ENCODE measurements at places on chromosomes 4 and X. TPM values are rescaled to one million over a fixed set of nuclear protein-coding genes. Genes with fewer than 3 reads are reported as not detected.

Gene GLRA2
- total RNA-seq, result not detected

Gene NAA11
- not detected for total RNA-seq

Gene TMEM271
- not detected for total RNA-seq

Gene GC
- not detected for total RNA-seq

Gene PNMA3
- not detected for total RNA-seq

Gene ADH1A
- not detected for total RNA-seq

Gene HSFX1
- total RNA-seq, result 0.25 TPM

Gene ELK1
- 46.6 TPM for total RNA-seq

Gene SHROOM2
- 0.22 TPM for total RNA-seq

Gene ACSL4
- 68.2 TPM for total RNA-seq

Gene S100G
- not detected for total RNA-seq

Gene CLDN22
- total RNA-seq, result not detected

Gene MAGEA12
- not detected for total RNA-seq

Gene MAGEB3
- not detected for total RNA-seq

Gene GPC4
- 1.9 TPM for total RNA-seq

Gene SSX4
- total RNA-seq, result not detected

Gene C4orf36
- not detected for total RNA-seq

Gene TEX11
- not detected for total RNA-seq

Gene RAB41
- total RNA-seq, result not detected

Gene TSPAN7
- not detected for total RNA-seq
